ENCODE measurements at places on chromosomes 1 and 21. TPM values are rescaled to one million over a fixed set of nuclear protein-coding genes. Genes with fewer than 3 reads are reported as not detected.

- DNase-seq = peak; percentile 90
These were observed 180.7 kb downstream of the ZBTB18 start for GRCh38 chr1:244231572-244232315.

GRCh38 chr1:109304226-109304920 lies 2.4 kb downstream of the MYBPHL start:
- no peak for DNase-seq

DNA sequence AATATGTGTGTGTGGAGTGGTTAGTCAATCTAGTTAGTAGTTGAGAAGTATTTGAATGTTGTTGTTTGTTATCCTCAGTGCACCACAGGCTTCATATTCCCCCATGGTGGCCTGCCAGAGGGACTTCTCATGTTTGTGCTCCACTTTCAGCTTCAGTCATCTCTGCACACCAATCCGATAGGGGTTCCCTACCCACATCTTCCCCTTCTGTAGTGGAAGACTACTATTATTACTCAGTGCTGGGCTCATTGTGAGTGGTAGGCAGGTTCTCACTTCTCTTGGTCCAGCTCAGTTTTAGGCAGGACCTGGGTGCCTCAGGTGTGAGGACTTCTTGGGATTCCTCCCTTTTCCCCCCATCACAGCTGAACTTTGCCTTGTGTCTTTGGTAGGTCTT lies 14.2 kb downstream of the MT1HL1 start:
- DNase-seq = no peak

GRCh38 chr1:173301507-173301906 lies 94.4 kb upstream of the TNFSF4 start:
- peak; percentile 5 for DNase-seq

GRCh38 chr1:204240233-204240632 lies 26.4 kb upstream of the GOLT1A start:
- DNase-seq = no peak

GRCh38 chr21:33255404-33255803 lies 10.8 kb upstream of the IL10RB start:
- no peak for DNase-seq

DNA sequence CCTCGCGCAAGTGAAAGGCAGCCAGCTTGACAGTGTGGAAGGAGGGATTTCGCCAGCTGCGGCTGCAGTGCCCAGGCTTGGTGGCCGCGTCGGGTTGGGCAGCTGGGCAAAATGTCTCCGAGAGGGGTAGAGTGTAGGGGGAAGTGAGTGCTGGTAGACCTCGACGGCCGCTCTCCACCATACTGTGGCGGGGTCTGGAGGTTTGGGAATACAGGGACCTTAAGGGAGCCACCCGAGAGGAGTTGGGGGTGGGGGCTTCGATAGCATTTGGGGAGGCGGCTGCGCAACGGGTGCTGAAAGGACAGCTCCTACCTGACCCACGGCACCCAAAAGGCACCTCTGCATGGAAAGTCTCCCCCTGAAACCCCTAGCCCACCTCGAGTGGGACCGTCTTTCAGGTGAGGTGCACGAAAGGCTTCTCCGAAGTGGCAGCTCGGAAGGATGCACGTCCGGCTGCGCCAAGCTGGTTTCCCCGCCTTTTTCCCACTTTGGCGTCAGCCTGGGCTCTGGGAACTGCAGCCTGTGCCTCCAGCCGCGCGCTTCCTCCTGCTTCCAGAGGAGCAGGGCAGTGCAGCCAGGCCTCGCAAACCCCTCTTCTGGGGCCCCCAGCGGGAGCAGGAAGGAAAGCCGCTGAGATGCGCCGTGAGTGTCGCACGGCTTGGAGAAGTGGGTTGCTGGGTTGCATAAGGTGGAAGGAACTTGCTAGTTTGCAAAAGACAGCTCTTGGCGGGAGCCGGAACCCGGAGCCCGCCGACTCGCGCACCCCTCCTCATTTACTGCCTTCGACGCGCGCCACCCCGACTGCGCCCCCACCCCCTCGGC lies 531 bp upstream of the HMGN2 start:
- peak; percentile 64 for DNase-seq

- no peak for DNase-seq
These were observed 29.9 kb upstream of the SLC44A3 start for GRCh38 chr1:94790246-94790645.

DNA sequence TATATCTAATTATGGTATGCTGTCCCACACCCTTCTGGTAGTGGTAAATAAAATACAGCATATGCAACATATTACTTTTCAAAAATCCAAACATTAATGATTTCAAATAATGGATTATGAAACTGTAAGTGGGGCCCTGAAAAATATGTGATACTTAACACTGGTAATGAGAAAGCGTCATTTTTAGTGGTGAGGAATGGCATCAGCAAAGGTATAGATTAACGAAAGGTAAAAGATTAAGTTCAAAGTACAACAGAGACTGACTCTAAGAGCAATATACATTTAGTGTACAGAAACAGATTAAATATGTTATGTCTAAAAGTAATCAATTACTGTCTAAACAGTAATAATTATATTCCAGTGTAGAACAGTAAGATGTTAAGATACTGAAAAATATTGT lies 194.1 kb downstream of the COL24A1 start:
- DNase-seq = no peak

GRCh38 chr1:24929398-24930259 lies 447 bp downstream of the RUNX3 start:
- DNase-seq = no peak

GRCh38 chr1:21966247-21967000 lies 10.4 kb upstream of the CELA3B start:
- peak; percentile 45 for DNase-seq

DNA sequence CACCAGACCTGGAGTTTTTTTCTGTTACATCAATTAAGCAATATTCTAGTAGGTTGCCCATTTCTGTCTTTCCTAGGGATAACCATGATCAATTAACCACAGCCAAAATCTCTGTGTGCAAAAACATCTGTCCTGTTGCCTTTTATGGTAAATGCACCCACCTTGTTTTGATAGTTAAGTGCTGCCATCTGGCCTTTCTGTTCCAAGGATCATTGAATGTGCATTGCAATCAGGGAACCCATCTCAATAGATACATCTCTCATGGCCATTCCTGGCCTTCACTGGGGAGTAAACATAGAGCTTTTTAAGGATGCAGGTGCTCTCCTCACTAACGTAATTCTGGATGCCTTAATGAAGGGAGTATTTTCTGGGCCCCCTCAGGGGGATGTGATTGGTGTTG lies 111.8 kb upstream of the KIAA1614 start:
- no peak for DNase-seq

Gene OR6K3
- total RNA-seq = not detected

Gene CNIH3
- 3.4 TPM for total RNA-seq

Gene GPATCH3
- total RNA-seq = 9.9 TPM

Gene ICOSLG
- 1.5 TPM for total RNA-seq

Gene KIF2C
- total RNA-seq = 20.8 TPM

Gene ITLN2
- total RNA-seq = not detected

Gene HRNR
- total RNA-seq = not detected

Gene HSPB7
- total RNA-seq = not detected

Gene UTS2
- not detected for total RNA-seq

Gene OR2W3
- not detected for total RNA-seq

Gene LRRC40
- 14.9 TPM for total RNA-seq
